ENCODE measurements at places on chromosomes 11 and 22.

DNA sequence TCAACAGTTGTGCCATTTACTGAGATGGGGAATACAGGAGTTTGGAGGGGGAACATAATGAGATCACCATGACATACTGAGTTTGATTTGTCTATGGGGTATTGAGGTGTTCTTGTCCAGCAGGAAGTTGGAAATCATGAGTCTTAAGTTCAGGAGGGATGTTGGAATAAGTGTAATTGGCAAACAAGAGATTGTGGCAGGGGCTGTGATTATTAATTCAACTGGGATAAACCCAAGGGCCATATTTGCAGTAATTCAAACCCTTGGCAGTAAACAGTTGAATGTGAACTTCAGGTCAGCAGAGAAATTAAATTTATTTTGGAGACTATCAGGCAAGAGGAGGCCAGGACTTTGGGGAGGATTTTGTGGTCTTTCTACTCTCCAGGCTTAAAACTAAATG, 33.4 kb downstream of the ADM start:
- no peak for DNase-seq

GRCh38 chr22:20218987-20219386, 49.1 kb downstream of the RTN4R start:
- DNase-seq, result no peak

DNA sequence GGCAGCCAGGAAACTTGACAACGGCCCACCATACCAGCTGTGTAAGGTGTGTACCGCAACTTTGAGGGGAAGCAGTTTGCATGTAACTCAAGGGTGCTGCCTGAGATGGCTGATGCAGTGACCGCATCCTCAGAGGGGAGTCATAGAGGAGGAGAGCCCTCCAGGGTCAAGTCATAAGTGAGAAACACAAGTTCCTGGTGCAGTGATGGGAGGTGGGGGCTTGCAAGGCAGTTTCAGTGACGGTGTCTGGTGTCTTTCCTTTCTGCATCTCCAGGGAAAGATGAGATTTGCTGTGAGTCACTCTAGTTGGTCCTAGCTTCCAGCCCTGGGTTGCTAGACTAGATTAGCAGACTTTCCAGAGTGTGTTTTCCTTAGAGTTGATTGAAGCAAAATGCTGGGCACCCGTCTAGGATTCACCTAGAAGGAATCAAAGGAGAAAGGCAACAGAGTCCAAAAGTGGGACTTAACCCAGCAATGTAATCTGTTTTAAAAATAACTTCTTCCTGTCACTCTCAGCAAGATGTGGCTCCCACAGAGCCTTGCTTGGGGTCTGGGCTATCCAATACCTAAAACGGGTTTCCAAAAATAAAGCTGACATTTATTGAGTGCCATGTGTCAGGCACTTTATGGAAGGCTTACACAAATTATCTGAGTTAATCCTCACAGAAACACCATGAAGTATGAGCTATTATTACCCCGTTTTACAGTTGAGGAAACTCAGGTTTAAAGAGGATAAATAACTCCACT, 265.4 kb upstream of the PLET1 start:
- DNase-seq, result no peak

GRCh38 chr11:73233692-73234470, 15.8 kb downstream of the P2RY2 start:
- DNase-seq, result no peak

GRCh38 chr11:17790453-17790852, 55.9 kb downstream of the KCNC1 start:
- DNase-seq, result no peak

DNA sequence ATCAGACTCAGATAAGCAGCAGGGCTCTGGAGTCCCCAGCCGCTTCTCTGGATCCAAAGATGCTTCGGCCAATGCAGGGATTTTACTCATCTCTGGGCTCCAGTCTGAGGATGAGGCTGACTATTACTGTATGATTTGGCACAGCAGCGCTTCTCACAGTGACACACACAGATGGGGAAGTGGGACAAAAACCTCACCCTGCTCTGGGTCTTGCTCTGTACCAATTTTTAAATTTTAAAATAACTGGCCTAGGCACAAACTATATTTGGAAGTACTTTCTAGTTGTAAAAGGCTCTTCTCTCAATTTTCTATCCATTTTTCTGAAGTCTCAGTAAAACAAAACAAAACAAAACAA, 131.7 kb downstream of the VPREB1 start:
- no peak for DNase-seq

DNA sequence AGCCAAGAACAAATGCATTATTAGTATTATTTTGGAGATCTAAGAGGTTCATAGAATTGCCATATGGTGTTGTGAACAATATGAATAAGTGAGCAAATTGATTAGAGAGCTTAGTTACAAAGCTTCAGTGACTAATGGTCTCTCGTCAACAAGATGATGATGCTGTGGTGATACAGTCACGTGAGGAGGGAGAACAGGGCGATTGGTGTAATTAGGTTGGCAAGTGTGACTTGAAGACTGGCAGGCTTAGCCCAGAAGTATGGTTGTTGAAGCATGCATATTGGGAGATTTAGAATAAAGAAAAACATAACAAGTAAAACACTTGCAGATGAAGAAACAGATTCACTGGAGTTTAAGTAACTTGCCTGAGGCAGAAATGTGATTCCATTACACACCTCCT, 100.6 kb upstream of the SORL1-AS1 start:
- DNase-seq, result no peak

- DNase-seq, result no peak
Measured at GRCh38 chr22:45208993-45209838, 31.5 kb downstream of the KIAA0930 start.

DNA sequence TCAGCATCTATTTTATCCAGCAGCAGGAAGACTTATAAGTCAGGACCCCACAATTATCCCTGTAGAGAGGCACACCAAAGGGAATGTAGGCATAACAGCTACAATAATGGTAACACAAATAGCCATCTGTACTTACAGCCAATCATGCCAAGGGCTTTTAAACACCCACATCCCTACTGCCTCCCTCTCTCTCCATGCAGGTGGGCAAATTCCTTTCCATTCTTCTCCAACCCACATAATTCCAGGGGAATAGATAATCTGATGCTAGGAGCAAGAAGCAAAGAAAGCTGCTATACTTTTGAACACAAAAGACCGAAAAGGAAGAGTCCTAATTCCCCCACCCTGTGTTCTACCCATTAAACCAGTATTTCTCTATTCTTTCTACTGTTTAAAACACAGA, 46.7 kb downstream of the RBFOX2 start:
- DNase-seq, result no peak

- DNase-seq, result no peak
Measured at GRCh38 chr22:19287076-19287707, 4.3 kb downstream of the CLTCL1 start.

GRCh38 chr11:101129203-101129943, at the start of gene PGR:
Gene PGR, minus strand, starts transcription at chr11:101129813. Its CDS starts 743 bp downstream, at chr11:101129070.
- no peak for DNase-seq

DNA sequence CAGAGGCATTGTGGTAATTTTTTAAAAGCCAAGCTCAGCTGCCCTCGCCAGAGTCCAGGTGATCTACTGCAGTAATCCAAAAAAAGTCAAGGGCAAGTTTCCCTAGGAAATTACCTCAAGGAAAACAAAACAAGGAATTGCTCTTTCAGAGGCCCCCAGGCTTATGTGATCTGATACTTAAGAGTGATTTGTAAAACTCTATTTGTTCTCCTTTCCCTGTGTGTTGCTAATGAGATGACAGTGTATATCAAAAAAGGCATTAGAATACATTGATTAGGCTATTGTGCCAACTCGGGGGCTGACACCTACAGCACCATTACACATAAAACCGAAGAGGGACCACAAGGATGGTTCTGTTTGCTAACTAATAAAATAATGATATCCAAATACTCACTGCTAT, 44.5 kb upstream of the CHRM4 start:
- DNase-seq, result no peak

DNA sequence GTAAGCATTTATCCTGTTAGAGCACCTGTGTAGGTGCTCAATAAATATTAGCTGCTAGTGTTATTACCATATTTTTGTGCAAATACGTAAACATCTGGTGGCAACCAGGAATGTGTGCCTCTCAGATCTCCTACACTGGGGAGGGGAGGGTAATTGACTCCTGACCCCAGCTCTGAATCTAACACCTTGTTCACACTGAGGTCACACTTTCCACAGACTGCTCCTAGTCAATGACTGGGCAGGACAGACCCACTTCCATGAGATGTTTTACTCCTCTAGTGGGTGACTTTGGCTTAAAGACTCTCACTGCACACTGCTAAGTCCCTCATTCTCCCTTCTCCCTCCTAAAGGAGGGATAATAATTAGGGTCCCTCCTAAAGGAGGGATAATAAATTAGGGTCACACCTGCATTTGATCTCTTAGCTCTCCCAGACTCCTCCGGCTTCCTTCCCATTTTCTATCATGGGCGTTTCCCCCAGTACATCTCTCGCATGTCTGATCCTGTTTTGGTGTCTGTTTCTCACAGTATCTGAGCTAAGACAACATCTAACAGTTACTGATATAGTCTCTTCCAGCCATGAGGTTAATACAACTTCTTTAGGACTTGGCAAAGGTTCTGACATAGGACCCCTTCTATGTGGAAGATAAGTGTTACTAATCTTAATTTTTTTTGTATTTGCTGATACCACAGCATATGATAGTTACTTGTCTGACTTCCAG, 8.0 kb downstream of the CSTPP1 start:
- DNase-seq, result no peak

GRCh38 chr11:34492806-34493414, 20.7 kb downstream of the ELF5 start:
- DNase-seq, result peak; percentile 20

GRCh38 chr11:86724137-86724536, 51.7 kb upstream of the ME3 start:
- DNase-seq, result no peak

DNA sequence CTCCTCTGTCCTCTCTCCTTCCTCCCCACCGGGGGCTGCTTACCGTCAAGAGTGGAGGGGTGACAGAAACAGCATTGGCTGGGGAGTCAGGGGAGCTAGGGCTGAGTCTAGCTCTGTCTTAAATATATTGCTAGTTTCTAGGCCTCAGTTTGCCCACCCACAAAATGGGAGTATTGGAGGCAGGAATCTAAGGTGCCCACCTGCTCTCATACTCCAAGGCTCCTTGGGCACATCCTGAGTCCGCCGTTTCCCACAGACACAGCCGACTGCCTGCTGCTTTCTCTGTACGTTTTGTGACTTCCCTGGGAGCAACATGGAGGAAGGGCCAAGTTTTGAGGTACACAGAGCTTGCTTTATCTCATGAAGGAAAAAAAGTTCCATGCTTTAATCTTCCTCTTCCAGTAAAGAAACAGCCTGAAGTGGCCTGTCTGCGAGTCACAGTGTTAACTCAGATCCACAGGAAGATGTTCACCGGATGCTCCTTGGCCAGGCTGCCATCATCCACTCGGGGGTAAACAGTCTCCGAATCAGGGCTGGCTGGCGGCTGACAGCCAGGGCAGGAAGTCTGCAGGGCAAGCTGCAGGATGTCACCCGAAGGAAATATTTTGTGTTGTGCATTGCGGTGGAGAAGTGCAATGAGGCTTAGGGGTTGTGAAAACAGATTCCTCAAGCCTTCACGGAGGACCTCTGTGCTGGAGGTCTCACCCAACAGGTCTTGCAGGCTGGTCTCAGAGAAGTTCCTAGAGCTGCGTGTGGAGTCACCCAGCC, 11.0 kb upstream of the CERK start:
- DNase-seq, result no peak

DNA sequence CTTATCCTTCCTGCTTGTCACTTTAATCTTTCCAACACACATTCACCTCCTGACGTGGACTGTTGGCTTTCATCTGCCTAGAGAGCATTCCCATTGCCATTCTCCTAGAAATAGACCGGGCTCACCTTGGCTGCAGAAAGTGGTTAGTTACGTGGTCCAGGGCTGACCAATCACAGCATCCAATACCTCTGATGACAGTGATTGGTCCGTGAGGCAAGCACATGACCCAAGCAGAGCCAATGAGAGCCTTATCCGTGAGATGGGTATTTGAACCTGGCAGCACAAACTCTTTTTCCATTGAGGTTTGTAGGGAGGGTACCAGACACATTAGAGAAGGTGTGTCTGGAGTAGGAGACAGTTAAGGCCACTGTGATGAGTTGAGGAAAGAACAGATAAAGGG, 85.8 kb downstream of the MIAT start:
- no peak for DNase-seq

- no peak for DNase-seq
Measured at GRCh38 chr11:32428665-32429303, 6.6 kb downstream of the WT1 start.

DNA sequence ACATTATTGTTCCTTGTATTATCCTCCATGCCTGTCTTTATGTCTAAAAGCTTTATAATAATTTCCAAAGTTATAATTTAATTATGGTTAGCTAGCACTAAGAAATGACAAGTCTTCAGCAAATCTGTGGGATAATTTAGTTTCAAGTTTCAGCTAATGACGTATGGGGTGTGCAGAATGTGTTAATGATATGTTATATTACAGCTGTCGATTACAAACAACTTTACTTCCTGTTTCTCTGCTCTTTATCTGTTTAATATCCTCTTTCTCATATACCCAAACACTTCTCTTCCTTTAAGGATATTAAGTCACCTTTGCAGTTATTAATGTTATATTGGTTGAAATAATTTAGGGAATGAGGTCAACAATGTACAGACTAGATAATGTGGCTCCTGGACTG, 161.8 kb downstream of the CASP12 start:
- no peak for DNase-seq

DNA sequence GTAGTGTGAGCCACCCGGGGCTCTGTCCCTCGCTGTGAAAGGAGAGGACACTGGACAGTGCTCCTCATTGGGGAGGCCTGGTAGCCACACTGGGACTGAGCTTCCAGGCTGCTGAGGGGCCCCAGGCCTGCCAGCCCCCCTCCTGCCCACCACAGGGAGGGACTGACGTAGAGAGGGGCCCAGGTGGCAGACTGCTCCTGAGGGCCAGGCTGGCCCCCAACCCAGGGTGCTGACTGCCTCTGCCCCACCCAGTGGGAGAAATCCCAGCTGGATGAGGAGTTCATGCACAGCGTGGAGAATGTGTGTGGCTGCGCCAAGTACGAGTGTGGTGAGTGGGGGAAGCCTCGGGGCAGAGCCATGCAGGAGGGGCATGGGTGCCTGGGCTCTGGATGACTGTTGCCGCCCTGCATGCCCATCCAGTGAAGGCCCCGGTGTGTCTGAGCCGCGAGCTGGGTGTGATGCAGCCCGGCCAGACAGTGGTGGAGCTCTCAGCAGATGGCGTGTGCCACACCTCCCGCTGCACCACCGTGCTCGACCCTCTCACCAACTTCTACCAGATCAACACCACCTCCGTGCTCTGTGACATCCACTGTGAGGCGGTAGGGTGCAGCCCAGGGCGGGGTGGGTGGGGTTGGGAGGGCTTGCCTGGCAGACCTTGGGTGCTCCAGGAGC, 78.7 kb upstream of the MYOD1 start:
- DNase-seq, result no peak

DNA sequence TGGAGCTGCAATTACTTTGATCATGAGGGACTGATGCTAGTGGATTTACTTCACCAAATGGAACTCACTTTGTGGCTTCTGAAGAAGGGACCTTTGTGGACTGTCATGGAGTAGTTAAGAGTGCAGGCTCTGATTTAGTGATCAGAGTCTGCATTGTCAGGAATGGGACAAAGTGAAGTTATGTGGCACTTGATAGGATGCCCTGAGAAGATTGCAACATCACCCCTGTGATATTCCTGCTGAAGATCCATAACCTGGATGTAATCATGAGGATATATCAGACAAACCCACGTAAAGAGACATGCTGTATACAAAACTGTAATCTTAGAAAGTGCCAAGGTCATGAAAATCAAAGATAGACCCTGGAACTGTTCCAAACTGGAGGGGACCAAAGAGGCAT, 1.6 kb upstream of the TFIP11 start:
- no peak for DNase-seq
